ENCODE measurements at places on chromosomes 16 and 17. TPM values are rescaled to one million over a fixed set of nuclear protein-coding genes. Genes with fewer than 3 reads are reported as not detected.

The LIG3 gene
- total RNA-seq, result 43.3 TPM

The CCL4L2 gene
- not detected for total RNA-seq

The KRT31 gene
- total RNA-seq, result not detected

The TEFM gene
- 8.8 TPM for total RNA-seq

The RPH3AL gene
- total RNA-seq, result 0.70 TPM

The CCL23 gene
- total RNA-seq, result not detected

The OR3A3 gene
- total RNA-seq, result not detected

The CCL16 gene
- total RNA-seq, result not detected

The FOXL1 gene
- 1.1 TPM for total RNA-seq

The IRX3 gene
- 2.0 TPM for total RNA-seq

The GALR2 gene
- total RNA-seq, result not detected

The TP53TG3 gene
- 0.35 TPM for total RNA-seq

The SLC5A11 gene
- total RNA-seq, result not detected

The OR3A2 gene
- total RNA-seq, result not detected

The HYDIN gene
- total RNA-seq, result 0.12 TPM

The RAMP2 gene
- 0.30 TPM for total RNA-seq

The KRTAP17-1 gene
- not detected for total RNA-seq

The TBC1D16 gene
- 48.4 TPM for total RNA-seq

The ANKRD40CL gene
- total RNA-seq, result not detected

The SMIM5 gene
- not detected for total RNA-seq

The HS3ST6 gene
- not detected for total RNA-seq

The ALOX12B gene
- not detected for total RNA-seq

The MEFV gene
- total RNA-seq, result 0.15 TPM

The HOXB8 gene
- total RNA-seq, result not detected

The SCGB1C2 gene
- total RNA-seq, result not detected
